ENCODE measurements at places on chromosomes 5 and 9.

DNA sequence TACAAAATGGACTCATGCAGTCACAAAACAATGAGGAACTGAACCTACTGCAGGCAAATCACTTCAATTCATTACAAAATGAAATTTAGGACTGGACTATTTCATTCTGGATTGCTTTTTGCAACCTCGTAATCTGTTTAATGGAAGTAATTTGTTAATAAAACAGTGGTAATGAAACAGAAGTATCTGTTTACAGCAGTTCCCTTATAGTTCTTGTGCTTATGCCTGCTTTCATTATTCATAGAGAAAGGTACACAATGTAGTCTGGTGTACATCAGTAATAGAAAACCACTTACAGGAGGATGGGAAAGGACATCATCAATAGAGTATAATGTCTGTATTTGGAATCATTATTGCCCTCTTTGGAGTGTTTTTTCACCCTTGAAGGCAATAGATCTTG, 389.2 kb upstream of the NUDT12 start:
- no peak for DNase-seq

GRCh38 chr9:133944746-133945135, 47.4 kb downstream of the VAV2 start:
- DNase-seq: no peak

DNA sequence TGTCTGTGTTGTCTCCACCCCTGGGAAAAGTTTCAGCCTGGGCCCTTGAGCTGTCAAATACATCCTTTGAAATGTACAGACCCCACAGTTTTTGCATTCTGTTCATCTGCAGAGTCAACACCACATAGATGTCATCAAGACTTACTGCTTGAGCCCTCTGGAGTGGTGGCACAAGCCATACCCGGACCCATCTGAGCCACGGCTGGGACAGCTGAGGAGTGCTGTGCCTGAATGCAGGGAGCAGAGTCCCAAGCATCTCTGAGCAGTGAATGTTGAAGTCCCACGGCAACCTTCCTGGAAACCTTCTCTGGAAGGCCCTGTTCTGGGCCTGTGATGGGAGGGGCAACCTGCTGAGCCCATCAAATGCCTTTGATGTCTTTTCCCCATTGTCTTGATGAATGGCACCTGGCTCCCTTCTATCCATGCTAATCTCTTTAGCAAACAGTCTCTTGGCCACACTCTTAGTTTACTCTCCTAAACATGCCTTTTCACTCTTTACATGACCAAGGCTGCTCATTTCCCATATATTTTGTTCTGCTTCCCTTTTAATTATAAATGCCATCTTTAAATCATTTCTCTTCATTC, 92.5 kb downstream of the ATPSCKMT start:
- DNase-seq: no peak

GRCh38 chr9:80012557-80013330, 441.0 kb downstream of the TLE4 start:
- DNase-seq: no peak

DNA sequence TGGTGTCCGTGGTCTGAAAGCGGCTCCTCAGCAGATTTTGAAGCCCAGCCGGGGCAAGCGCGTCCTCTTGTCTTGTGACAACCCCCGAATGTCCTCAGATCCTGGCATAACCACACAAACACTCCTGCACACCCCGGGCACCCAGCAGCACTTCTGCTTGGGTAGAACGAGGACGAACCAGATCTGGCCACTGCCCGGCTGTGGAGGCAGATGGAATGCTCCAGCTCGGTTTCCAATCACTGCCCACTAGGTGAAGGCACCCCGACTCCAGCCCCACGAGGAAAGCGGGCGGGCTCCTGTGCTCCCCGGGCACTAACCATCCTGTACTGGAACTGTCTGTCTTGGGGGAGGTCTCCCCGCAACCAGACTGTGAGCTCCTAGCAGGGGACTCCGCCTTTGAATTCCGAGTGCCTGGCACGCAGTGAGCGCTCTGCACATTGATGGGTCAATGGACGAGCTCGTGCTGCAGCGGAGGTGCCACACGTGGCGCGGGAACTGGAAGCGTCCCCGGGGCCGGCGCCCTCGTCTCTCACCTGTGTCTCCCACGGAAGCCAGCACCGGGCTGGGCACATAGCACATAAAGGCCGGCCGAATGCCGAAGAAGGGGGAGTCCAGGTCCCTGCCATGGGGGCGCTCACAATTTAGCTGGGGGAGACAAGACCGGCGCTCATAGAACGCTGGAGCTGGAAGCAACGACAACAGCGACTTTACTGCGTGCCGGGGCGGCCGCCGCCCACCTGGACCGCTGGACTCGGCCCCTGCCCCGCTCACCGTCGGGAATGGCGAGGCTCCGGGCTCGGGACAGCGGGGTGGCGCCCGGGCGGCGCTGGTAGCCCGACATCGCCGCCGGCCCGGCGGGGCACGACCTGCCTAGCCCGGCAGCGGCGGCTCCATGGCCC, 608 bp downstream of the ENTR1 start:
- peak; percentile 27 for DNase-seq

DNA sequence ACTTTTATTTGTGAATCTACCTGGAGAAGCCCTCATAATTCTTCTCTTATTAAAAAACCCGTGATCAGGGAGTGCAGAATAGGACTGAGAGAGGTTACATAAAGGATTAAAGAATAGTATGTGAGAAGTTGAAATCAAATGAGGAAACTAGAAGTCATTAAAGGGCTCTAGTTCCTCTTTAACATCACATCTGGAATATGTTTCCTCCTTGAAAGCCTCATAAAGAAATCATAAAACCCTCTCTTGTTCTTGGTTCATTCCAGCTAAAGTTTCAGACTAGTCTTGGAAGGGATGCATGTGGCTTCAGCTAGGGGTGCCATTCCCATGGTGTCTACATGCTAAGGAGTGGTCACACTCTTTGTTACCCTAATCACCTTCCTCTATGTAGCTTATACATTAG, 5.7 kb upstream of the C5orf46 start:
- no peak for DNase-seq

DNA sequence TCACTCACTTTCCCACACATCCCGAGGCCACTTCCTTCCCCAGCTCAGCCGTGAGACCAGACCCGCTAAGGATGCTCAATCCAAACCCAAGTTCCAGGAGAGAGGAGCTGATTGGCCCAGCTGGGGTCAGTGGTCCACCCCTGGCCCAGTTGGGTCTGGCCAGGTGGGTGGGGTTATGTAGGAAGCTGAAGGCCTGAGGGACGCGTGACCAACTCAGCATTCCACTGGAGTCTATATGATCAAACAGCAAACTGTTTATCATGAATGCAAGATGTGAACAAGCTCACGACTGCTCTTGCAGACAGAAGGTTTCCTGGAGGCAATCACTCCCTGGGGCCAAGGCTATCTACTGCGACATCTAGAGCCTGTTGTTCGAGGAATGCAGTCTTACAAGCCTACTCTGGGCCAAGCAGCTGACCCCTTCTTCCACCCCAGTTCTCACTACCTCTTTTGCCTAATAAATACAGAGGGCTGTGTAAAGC, 4.9 kb upstream of the RAPGEF1 start:
- DNase-seq: no peak

DNA sequence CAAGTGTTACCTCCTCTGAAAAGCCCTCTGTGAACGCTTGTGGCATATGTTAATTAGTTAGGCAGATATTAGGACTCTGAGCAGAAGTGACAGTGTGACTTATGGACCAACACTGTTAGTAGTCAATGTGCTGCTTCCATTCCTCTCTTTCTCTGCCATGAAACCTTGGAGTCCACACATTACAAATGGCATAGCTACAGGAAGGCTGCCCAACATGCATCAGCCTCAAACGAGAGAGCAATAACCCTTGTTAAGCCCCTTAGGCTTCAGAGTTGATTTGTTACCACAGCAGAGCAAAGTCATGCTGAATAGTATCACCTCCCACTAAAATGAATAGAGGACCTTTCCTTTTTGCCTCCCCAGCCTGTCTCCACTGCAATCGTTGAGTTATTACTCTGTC, 397.7 kb upstream of the SMARCA2 start:
- no peak for DNase-seq

- DNase-seq: no peak
Measured at GRCh38 chr5:9954869-9955268, 294.8 kb downstream of the ATPSCKMT start.

DNA sequence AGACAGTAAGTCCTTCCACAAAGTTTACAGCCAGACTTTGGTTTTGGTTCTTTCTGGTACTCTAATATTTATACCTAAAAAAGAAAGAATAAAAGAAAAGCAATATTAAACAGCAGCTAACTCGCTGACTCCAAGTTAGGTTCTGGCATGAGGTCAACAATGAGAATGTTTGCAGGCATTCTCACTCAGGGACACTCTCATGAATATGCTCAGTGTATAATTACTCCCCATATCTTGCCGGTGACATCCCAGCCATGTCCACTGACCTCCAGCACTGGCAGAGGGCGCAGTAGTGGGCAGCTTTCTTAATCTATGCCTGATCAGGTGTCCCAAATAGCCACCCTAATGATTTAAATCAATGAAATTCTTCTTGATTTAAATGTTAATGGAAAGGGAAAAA, 151.5 kb downstream of the BNC2 start:
- no peak for DNase-seq

DNA sequence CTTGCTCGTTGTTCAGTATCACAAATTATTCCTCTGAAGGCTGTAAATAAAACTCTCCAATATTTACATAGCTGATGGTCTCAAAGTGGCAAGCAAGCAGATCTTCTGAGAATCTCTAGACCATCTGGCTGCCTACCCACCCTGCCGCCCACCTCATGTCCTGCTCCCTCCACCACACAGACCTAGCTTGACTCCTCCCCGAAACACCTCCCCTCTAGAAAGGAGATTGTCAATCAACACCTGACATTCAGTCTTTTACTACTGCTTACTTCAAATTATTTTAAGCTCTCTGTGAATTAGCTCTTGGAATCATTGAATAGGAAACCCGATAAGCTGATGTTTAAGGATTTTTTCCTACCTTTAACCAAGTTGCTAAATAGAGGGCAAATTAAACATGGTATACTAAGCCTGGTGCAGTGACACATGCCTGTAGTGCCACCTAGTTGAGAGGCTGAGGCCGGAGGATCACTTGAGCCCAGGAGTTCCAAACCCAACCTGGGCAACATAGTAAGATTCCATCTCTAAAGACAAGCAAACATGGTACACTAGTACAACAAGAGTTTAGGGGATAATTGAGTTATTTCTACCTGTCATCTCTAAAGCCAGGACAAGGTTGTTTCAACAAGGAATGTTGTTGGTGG, 10.9 kb upstream of the SOWAHA start:
- DNase-seq: no peak

- no peak for DNase-seq
Measured at GRCh38 chr9:34384368-34385165, 7.9 kb upstream of the MYORG start.

GRCh38 chr5:14556015-14556414, 25.6 kb upstream of the OTULINL start:
- no peak for DNase-seq

- DNase-seq: no peak
Measured at GRCh38 chr5:72702881-72703434, 113.5 kb upstream of the TNPO1 start.

- DNase-seq: no peak
Measured at GRCh38 chr5:168307925-168308584, 16.6 kb downstream of the WWC1 start.

- DNase-seq: no peak
Measured at GRCh38 chr9:121598167-121598964, 53.1 kb upstream of the DAB2IP start.

DNA sequence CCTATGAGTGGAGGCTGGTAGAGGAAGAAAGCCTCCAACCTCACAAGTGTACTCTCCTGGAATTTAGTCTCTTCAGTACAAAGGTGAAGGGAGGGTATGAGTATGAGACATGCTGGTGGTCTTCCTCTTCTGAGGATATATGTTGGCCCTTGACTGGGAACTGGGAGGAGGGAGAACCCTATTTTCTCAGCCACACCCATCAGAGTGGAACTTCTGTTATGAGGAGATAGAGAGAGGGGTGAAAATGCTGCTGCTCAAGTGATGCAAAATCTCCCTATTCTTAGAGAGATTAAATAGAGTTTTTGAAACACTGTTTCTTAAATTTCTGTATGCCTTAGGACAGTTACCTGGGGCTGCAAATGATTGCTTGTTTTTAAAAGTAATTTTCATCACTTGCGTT, 203.4 kb upstream of the PRR16 start:
- no peak for DNase-seq

- DNase-seq: no peak
Measured at GRCh38 chr5:154446195-154447088, 645 bp downstream of the SAP30L start.

DNA sequence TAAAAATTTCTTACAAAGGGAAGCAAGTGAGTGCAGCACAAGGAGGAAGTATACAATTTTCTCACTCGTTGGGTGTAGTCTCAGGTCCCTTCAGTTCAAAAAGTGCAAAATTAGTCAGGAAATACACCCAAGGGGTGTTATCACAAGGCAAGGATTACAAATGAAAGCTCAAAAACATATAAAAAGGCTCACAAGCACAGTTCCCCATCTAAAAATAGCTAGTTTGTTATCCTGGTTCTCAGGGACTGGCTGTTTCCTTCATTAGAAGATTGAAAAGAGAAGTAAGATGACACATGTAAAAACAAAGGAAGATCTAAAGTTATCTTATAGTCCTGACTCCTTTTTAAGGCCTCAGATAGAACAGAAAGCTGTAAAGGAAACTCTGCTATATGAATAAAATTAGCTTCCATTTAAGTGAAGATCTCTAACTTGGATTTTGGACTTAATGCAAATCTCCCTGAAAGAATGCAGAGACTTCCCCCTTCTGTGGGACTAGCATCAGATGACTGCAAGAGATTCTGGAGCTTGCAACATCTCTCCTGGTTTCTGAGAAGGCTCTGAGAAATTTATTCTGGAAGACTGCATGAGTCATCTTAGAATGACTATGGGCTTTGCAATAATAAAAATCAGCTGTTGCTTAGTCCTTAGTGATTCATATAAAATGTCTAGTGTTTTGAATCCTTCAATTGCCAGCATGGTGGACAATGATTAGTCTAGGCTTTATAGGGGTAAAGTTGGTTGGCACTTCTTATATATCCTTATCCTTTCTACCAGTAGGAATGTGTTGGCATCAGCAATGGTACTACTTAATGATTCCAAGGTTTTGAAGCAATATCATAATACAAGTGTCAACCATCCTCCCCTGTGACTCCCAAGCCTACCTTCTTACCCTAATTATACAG, 25.4 kb downstream of the DAB2 start:
- DNase-seq: no peak

- no peak for DNase-seq
Measured at GRCh38 chr9:18317896-18318295, 156.1 kb upstream of the ADAMTSL1 start.

DNA sequence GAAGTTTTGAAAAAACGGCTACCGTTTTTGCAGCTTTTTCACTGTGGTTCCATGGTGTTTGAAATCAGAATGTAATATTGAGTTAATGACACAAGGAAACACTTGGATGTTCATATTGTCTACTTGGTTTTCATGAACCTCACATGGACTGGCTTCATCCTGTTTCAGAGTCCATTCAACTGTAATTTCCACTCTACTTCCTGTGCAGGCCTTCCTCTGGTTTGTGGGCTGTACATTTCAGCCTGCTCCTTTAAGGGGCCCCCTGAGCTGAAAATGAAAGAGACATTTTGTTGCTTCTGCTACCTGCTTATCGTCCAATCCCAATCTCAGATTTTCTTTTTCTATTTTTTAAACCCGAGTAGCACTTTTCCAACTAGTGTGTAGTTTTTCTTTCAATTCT, 41.8 kb upstream of the CDKN2B start:
- DNase-seq: no peak

- no peak for DNase-seq
Measured at GRCh38 chr5:3842591-3842990, 247.0 kb downstream of the IRX1 start.
